ENCODE measurements at places on chromosomes 12 and 14. TPM values are rescaled to one million over a fixed set of nuclear protein-coding genes. Genes with fewer than 3 reads are reported as not detected.
A peak's percentile ranks its signal among the peaks of the same experiment; 100 is the strongest.

DNA sequence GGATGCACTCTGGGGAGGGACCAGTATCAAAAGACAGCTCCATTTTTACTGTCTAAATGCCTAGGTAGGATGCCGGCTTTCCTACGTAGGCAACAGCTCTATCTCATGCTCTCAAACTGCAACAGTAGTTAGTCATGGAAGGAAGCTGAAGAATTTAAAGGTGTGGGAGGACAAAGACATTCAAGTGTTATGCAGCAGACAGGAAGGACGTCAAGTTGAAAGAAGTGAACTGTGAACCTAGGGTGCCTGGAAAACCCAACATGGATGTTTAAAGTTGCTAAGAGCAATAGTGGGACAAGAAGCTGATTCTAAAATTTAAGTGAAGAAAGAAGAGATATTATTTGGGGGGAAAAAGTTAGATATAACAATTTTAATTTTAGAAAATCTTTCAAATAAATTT, 5.9 kb downstream of the SEC23A start:
- peak overlapping the region; percentile 27 for H3K27ac ChIP-seq
- no peak overlapping the region for H3K4me3 ChIP-seq
- DNase-seq, result no peak
- H3K36me3 ChIP-seq, result peaks cover 32% of the 10 kb centered on the region
- H3K4me1 ChIP-seq, result no peaks in the 10 kb centered on the region

GRCh38 chr12:74245458-74245857, 292.2 kb upstream of the ATXN7L3B start:
- no peak overlapping the region for H3K27ac ChIP-seq
- DNase-seq, result no peak
- no peak overlapping the region for H3K4me3 ChIP-seq
- H3K4me1 ChIP-seq, result no peaks in the 10 kb centered on the region
- H3K27me3 ChIP-seq, result no peaks in the 10 kb centered on the region
- H3K36me3 ChIP-seq, result no peaks in the 10 kb centered on the region

DNA sequence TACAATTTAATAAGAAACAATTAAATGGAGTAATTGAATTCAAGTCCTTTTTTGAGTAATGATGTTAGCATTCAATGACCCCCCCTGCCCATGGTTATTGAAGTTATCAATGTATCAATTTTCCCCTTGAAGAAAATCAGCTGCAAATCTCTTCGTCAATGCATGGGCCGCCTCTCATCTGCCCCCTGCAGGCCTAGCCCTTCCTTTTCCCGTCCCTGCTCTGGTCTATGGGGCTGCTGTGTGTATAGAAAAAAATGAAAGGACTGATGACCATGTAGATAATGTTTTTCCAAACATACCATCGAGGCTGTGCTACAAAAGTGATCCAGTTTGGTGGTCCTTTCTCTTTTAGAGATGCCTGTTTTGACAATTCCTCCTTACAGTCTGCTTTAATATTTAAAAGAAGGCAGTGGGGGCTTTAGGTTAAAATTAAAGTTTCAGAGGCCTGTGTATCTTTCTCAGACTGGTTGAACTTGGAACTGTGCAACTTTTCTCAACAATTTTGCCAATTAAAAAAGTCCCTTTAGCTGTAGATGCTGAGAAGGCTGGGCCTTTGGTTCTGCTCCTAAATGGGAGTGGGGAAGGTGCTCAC, 98.4 kb downstream of the APAF1 start:
- no peak overlapping the region for H3K4me3 ChIP-seq
- no peak overlapping the region for H3K27ac ChIP-seq
- H3K4me1 ChIP-seq, result peaks cover 3% of the 10 kb centered on the region
- DNase-seq, result no peak
- no peaks in the 10 kb centered on the region for H3K27me3 ChIP-seq

DNA sequence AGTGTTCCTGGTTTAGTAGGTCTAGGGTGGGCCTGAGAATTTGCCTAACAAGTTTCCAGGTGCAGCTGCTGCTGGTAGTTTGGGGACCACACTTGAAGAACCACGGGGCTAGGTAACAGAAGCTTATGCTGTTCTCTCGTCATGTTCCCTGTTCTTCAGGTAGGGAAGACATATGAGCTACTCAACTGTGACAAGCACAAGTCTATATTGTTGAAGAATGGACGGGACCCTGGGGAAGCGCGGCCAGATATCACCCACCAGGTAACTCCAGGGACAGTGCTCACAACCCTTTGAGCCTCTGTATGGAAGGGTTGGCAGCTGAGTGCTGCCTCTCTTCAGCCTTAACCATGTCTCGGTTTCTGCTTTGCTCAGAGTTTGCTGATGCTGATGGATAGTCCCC, 3.5 kb downstream of the EMG1 start:
- H3K27me3 ChIP-seq, result no peaks in the 10 kb centered on the region
- H3K4me3 ChIP-seq, result no peak overlapping the region
- DNase-seq, result no peak
- no peak overlapping the region for H3K27ac ChIP-seq
- no peaks in the 10 kb centered on the region for H3K4me1 ChIP-seq

DNA sequence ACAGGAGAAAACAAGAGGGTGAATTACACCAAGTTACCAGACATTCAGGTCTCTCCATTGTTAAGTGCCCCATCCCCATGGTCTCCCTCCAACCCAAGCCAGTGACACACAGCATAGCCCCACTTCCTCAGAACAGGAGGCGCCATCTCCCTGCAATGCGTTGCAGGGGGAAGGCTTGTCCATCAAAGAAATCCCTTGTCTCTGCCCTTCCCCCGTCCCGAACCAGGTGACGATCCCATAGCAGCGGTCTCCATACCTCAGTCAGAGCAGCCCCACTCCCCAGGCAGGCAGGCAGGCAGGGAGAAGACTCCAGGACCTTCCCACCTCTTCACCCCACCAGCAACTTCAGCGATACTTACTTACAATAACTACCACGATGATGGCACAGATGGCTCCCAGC, 5.9 kb downstream of the VAMP1 start:
- peaks cover 15% of the 10 kb centered on the region for H3K4me1 ChIP-seq
- H3K36me3 ChIP-seq, result peaks cover 45% of the 10 kb centered on the region
- no peak overlapping the region for H3K4me3 ChIP-seq
- no peak for DNase-seq

DNA sequence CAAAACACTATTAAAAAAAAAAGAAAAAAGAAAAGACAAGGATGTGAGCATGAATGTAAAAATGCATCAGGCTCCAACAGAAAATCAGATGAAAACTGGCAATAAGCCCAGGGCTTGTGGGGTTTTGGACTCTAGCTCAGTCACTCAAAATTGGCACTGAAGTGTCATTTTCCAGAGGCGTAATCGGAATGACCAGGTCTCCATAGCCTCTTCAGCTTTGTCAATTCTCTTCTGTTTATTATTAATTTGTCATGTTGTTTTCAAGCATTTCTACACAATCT, 137.2 kb upstream of the TRHDE start:
- H3K4me3 ChIP-seq, result no peak overlapping the region
- DNase-seq, result no peak
- H3K27ac ChIP-seq, result no peak overlapping the region

DNA sequence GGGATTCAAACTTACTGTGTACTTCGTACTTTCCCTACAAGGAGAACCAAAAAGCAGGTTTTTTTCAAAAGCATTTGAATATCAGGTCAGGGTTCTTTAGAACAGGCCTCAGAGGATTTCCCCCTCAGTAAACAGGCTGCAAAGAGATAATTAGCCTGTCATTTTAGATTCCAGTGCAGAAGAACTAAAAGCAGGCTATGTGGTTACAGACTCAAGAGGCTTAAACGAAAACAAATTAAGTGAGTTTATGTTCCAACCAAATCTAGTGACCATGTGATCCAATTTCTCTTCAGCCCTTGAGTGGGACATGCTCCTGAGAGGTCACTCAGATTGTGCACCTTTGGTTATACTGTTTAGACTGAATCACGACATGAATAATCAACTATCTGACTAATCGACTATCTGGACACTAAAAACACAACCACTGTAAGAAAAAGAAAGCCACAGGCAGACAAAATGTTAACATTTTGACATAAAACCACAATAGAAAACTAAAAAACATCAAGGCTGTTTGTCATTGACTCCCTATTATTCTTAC, 4.5 kb downstream of the TMED8 start:
- no peaks in the 10 kb centered on the region for H3K27me3 ChIP-seq
- H3K4me3 ChIP-seq, result no peak overlapping the region
- peaks cover 9% of the 10 kb centered on the region for H3K4me1 ChIP-seq
- DNase-seq, result no peak
- H3K27ac ChIP-seq, result no peak overlapping the region

The RTN1 gene
- total RNA-seq, result 52.3 TPM

The LBHD2 gene
- not detected for total RNA-seq

The SIX6 gene
- total RNA-seq, result not detected

The LRRIQ1 gene
- not detected for total RNA-seq

The PRH2 gene
- total RNA-seq, result not detected

The DDHD1 gene
- 21.3 TPM for total RNA-seq

The CAND1 gene
- total RNA-seq, result 31.6 TPM
